LHCN-M2 (cell line): ENCODE measurements at places on chromosomes 2 and 18. TPM values are rescaled to one million over a fixed set of nuclear protein-coding genes. Genes with fewer than 3 reads are reported as not detected.

L3MBTL4 gene
- total RNA-seq: not detected in 2 replicates

NHEJ1 gene
- 18.0 and 22.2 TPM in 2 replicates for total RNA-seq

SMAD4 gene
- total RNA-seq: 87.8 and 97.5 TPM in 2 replicates

DSC2 gene
- not detected in 2 replicates for total RNA-seq

RTP5 gene
- not detected in 2 replicates for total RNA-seq

SERPINB3 gene
- not detected in 2 replicates for total RNA-seq

ZBTB7C gene
- 0.06 and 0.17 TPM in 2 replicates for total RNA-seq

DSC1 gene
- not detected in 2 replicates for total RNA-seq

MYL12B gene
- 378 and 399 TPM in 2 replicates for total RNA-seq

SPP2 gene
- total RNA-seq: not detected in 2 replicates

B4GALT6 gene
- total RNA-seq: not detected in 2 replicates

DNAJC5G gene
- total RNA-seq: not detected in 2 replicates

REG3G gene
- total RNA-seq: not detected in 2 replicates

PPP3R1 gene
- 20.2 and 23.5 TPM in 2 replicates for total RNA-seq

AKAIN1 gene
- total RNA-seq: not detected in 2 replicates

RND3 gene
- total RNA-seq: 96.0 and 133 TPM in 2 replicates

NXPH2 gene
- not detected in 2 replicates for total RNA-seq

SF3B6 gene
- total RNA-seq: 130 and 144 TPM in 2 replicates

FBXO11 gene
- 22.1 and 25.4 TPM in 2 replicates for total RNA-seq

SLC4A5 gene
- total RNA-seq: 0.11 TPM in 1 of 2 replicates, not detected in the other

HOXD8 gene
- 0.58 and 1.4 TPM in 2 replicates for total RNA-seq

LTBP1 gene
- 79.2 and 89.4 TPM in 2 replicates for total RNA-seq

RMND5A gene
- 15.1 and 16.6 TPM in 2 replicates for total RNA-seq

CELF4 gene
- total RNA-seq: not detected in 2 replicates

DNER gene
- 2.8 and 3.5 TPM in 2 replicates for total RNA-seq

GPR45 gene
- not detected in 2 replicates for total RNA-seq

CENPA gene
- 22.1 and 29.9 TPM in 2 replicates for total RNA-seq

FBXO15 gene
- 0.29 and 0.51 TPM in 2 replicates for total RNA-seq

ACTR2 gene
- 93.4 and 117 TPM in 2 replicates for total RNA-seq

SLC9A4 gene
- total RNA-seq: 0.06 TPM in 2 replicates

LRPPRC gene
- 62.1 and 71.7 TPM in 2 replicates for total RNA-seq

GORASP2 gene
- 54.5 and 55.9 TPM in 2 replicates for total RNA-seq

CCL20 gene
- 1.3 and 2.3 TPM in 2 replicates for total RNA-seq

FOXD4L1 gene
- total RNA-seq: 0.06 TPM in 1 of 2 replicates, not detected in the other

CHRND gene
- 1.1 and 7.1 TPM in 2 replicates for total RNA-seq

SCN3A gene
- total RNA-seq: 0.06 TPM in 1 of 2 replicates, not detected in the other

MCFD2 gene
- total RNA-seq: 219 and 228 TPM in 2 replicates

FSHR gene
- not detected in 2 replicates for total RNA-seq

WDSUB1 gene
- total RNA-seq: 3.4 and 6.4 TPM in 2 replicates

MDH1B gene
- total RNA-seq: 0.86 and 2.5 TPM in 2 replicates

MYO1B gene
- total RNA-seq: 108 and 117 TPM in 2 replicates

CPS1 gene
- 30.8 and 36.4 TPM in 2 replicates for total RNA-seq

GRHL1 gene
- 0.40 and 0.90 TPM in 2 replicates for total RNA-seq

DHRS9 gene
- not detected in 2 replicates for total RNA-seq

SCYGR5 gene
- not detected in 2 replicates for total RNA-seq

SCN9A gene
- 0.45 and 1.1 TPM in 2 replicates for total RNA-seq
